Common myeloid progenitor, CD34-positive (primary cell): ENCODE measurements at places on chromosomes 2 and 18.

GRCh38 chr2:29304399-29305060 lies 189.3 kb downstream of the CLIP4 start:
- DNase-seq, result no peak

- no peak for DNase-seq
Observed at GRCh38 chr2:176642074-176642473, 372.8 kb downstream of the MTX2 start.

DNA sequence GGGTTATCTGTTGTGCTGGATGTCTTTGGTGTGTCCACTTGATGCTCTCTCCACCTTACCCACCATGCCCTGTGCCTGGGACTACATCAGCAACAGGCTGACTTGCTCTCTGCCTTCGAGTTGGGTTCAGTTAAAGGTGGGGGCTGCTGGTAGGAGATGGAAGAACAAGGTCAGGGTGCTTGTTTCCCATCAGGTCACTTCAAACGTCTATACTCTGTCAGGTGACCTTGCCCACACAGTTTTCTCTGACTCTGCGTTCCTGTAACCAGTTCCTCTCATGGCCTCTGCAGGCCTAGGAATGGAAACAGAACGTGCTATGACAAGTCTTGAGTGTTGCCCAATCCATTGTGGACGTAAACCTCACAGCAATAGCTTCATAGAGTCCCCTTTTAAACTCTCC lies 38.4 kb upstream of the PAPOLG start:
- DNase-seq, result peak; percentile 24

- DNase-seq, result no peak
Observed at GRCh38 chr2:6556755-6557154, 309.0 kb downstream of the CMPK2 start.

DNA sequence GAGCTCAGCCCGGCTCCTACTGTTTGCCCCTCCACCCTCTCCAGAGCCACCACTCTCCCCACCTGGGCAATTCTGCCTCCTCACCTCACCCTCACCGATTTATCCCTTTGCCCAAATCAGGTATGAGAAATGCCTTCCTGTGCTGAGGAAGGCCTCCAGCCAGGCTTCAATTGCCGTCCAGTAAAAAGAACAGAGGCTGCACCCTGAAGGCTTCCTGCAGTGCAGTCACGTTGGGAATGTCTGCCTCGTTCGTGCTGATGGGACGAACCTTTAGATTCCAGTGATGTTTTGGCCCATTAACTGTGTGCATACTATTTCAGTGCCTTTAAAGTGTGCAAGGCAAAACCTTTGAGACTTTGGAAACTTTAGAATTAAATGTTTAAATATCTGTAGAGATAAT lies 34.2 kb downstream of the ATP6V1C2 start:
- no peak for DNase-seq

DNA sequence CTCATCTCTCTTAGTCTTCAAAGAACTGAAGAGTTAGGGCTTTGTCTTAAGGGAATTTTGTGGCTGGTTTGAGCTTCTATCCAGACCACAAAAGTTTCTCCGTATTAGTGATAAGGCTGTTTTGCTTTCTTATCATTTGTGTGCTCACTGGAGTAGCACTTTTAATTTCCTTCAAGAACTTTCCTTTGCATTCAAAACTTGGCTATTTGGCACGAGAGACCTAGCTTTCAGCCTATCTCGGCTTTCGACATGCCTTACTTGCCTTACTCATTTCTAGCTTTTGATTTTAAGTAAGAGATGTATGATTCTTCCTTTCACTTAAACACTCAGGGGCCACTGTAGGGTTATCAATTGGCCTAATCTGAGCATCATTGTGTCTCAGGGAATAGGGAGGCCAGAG lies 29.9 kb downstream of the HDHD2 start:
- no peak for DNase-seq

DNA sequence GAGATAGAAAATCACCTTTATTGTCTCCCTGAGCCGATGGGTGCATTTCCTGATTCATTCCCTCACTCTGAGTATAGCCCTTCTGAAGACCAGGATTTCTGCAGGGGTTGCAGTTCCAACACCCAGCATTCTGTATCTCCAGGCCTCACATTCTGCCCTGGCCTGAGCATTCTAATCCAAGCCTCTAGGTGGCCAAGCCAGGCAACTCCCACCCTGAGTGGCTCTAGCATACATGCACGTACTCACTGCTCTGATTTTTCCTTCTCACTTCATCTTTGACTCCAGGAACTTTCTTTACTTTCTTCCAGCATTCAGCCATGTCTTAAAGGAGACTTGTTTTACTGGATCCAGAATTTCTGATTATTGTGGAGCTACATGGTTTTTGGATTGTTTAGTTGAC lies 100.7 kb upstream of the STK39 start:
- DNase-seq, result peak; percentile 70

- no peak for DNase-seq
Observed at GRCh38 chr2:143758629-143759330, 629.6 kb downstream of the ARHGAP15 start.

DNA sequence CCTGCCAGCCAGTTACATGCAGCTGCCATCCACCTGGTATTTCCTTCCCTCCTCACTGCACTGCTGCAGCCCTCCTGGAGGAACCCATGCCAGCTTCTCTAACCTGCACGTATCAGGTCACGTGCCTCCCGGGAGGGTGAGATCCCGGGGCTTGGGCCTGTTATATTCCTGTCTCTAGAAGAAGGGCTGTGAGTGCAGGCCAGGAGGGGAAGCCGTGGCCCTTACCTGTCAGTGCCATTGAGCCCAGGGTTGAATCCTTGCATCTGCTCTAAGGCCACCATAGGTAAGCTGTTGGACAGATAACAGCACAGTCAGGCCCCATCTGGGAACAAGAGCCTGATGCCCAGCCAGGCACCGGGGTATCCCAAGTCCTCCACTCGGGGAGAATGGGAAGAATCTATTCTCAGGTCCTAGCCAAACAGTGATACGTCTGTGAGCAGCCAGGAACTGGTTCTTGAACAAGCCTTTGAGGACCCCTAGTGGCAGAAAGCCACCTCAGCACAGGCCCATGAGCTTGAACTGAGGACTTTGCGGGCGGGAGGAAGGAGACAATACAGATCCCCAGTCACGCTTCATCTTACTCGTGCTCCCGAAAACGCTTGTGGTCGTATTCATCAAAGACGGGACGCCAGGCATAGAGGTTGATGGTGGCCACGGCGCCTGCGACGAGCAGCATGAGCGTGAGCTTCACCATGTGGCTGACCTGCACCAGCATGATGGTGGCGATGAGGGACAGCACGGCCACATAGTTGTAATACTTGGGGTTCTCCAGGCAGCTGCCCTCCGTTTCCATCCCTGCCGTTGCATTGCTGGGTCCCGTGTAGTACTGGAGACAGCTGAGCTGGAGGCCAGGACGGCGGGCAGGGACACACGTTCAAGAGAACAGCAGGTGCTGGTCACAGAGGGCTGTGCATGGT lies 34.4 kb downstream of the CENPO start:
- peak; percentile 79 for DNase-seq

DNA sequence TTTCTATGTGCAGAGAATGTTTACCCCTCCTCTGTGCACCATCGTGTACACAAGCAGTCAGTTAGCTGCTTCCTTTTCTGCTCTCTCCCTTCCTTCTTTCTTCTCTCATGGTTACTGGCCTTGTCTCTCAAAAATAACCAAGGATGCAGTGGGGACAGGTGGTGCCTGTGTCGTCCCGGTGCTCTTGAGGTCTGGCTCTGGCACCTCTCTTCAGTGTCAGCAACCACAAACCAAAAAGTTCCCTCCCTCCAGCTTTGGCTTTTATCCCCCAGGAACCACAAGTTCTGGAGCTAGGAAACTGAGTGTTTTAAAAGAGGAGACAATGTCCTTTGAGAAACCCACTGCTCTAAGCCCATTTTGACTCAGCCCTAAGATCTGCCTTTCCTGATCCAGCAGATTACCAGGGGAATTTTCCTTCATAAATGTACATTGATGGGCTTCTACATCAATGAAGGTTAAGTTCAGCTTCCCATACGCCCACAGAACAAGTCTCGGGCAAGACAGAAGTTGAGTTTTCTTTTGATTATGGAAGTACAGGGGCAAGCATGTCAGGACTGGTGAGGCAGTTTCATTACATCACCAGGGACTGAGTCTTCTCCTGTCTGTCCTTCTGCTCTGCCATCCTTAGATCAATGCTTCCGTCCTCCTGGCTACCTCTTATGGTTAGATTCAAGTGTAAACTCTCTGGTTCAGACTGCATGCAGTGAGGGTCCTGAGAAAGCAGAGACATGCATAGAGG lies 232.2 kb downstream of the SETBP1 start:
- DNase-seq, result peak; percentile 15

DNA sequence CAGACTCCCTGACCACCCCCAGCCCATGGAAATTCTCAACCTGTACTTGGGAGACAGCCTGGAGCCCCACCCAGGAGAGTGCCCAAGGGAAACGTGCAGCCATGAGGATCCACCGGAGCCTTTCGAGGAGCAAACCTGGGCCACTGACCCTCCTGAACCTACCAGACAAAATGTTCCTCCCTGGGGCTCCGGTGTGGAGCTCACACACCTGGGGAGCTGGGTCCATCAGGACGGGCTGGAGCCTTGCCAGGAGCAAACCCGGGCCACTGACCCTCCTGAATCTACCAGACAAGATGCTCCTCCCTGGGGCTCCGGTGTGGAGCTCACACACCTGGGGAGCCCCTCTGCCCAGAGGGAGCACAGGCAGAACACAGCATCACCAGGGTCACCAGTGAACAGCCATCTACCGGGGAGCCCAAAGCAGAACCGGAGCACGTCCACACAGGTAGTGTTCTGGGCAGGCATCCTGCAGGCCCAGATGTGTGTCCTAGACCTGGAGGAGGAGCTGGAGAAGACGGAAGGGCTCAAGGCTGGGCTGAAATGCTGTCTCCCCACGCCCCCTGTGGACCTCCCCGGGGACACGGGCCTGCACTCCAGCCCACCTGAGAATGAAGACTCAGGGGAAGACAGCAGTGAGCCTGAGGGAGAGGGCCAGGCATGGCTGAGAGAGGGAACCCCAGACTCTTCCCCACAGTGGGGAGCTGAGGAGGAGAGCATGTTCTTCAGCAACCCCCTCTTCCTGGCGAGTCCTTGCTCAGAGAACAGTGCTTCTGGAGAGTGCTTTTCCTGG lies 8.9 kb downstream of the PSD4 start:
- no peak for DNase-seq

- DNase-seq, result no peak
Observed at GRCh38 chr2:27427863-27428212, 593 bp upstream of the NRBP1 start.

DNA sequence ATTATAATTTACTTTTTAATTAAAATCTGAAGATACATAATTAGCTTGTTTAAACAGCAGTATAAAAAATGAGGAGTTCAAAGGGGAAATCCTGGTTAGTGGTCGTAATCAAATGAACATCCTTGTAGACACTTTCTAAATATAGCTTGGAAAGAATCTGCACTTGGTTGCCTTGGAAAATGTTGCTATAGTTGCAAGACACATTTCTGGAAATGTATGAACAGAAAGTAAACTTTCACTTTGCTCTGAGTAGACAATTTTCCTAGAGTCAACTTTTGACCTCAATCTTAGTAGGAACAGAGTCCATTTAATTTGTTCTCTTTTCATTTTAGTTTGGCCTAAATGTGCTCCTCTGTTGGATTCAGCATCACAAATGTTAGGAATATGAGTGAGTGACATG lies 38.3 kb downstream of the GCA start:
- DNase-seq, result peak; percentile 50

DNA sequence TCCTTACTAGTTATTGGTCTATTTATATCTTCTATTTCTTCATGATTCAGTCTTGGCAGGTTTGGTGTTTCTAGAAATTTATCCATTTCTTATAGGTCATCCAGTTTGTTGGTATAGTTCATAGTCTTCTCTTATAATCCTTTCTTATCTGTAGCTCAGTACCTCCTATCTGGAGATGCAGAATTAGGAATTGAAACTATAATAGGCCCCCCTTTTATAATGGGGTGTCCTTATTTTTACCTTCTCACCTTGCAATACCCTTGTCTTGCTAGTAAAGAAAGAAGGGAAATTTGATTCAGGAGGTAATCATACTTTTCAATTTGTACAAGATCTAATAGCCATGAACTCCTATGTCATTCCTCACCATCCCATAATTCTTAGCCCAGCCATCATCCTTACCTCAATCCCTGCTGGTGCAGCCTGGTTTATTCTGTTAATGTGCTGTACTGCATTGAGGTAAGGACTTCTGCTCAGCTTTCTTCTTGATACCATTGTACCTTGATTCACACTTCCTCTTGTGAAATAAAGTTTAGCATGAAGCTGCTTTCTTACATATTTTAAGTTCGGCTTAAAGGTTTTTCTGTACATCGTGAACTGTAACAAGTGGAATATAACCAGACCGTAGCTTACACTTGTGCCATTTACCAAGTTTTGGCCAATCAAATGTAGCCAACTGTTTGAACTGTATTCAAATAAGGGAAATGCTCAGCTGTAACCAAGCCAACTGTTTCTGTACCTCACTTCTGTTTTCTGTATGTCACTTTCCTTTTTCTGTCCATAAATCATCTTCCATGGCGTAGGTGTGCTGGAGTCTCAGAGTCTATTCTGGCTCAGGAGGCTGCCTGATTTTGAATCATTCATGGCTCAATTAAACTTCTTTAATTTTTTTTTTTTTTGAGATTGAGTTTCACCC lies 40.1 kb upstream of the PTH2R start:
- DNase-seq, result peak; percentile 93

- DNase-seq, result no peak
Observed at GRCh38 chr2:217804338-217804737, 198.5 kb downstream of the TNS1 start.

GRCh38 chr2:120504936-120505705 lies 159.2 kb downstream of the INHBB start:
- DNase-seq, result no peak

- no peak for DNase-seq
Observed at GRCh38 chr2:88252646-88253045, 82.5 kb downstream of the THNSL2 start.

DNA sequence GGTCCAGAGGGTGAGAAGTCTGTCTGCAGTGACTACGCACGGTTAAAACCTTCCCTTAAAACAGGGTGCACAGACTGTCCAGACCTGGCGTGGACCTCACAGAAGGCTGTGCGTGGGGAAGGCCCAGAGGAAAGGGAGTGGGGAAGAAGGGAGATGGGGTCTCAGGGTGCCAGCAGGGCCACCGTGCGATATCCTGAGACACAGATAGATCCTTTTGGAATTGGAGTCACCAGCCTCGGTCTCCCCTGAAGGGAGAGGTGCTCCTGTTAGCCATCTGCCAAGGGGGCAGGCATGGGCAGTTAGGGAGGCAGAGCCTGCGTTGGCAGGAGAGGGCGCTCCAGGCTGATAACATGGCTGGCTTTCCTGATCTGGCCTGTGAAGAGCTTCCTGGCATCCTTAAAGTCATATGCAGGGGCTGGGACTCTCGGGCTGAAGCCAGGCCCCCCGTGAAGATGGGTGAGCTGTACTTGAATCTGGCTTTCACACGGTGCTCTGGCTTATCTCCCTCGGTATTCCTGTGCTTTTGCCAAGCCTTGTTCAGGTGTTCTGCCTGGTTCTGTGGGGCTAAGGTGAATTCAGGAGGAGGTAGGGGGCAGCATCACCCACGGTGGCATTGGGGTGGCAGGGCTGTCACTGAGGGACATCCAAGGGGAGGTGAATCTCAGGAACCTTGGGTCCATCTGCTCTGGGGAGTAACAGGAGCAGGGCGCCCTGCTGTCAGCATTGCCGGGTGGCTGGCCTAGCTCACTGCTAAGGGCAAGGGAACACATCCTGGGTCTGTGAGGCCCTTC lies 107.2 kb upstream of the SMAD2 start:
- DNase-seq, result no peak

- DNase-seq, result no peak
Observed at GRCh38 chr2:104026725-104027124, 827.2 kb upstream of the POU3F3 start.

- DNase-seq, result peak; percentile 43
Observed at GRCh38 chr18:34661464-34662087, 48.5 kb upstream of the DTNA start.
